ENCODE measurements at places on chromosomes 5 and 9.
A peak's percentile ranks its signal among the peaks of the same experiment; 100 is the strongest.

- no peak for DNase-seq
Measured at GRCh38 chr5:142844866-142845265, 74.7 kb downstream of the ARHGAP26 start.

DNA sequence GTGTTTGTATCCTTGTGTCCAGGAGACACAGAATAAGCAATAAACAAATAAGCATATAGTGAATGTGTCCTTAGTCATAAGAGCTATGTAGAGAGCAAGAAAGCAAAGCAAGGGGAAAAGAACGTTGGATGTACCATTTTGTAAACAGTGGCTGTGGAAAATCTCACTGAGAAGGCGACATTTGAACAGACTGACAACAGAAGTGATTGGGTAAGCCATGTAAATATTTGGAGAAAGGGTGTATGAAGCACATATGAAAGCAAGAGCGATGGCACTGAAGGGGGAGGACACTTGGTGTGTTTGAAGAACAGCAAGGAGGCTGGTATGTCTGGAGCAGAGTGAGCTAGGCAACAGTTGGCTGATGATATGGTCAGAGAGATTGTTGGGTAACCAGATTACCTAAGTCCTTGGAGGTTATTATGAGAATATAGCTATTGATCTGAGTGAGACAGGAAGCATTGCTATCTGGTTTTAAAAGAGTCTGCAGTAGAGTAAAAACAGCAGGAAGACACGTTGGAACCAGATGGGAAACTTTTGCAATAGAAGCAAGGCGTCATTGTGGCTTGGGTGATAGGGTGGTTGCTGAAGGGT, 115.5 kb upstream of the IL7R start:
- DNase-seq: no peak

DNA sequence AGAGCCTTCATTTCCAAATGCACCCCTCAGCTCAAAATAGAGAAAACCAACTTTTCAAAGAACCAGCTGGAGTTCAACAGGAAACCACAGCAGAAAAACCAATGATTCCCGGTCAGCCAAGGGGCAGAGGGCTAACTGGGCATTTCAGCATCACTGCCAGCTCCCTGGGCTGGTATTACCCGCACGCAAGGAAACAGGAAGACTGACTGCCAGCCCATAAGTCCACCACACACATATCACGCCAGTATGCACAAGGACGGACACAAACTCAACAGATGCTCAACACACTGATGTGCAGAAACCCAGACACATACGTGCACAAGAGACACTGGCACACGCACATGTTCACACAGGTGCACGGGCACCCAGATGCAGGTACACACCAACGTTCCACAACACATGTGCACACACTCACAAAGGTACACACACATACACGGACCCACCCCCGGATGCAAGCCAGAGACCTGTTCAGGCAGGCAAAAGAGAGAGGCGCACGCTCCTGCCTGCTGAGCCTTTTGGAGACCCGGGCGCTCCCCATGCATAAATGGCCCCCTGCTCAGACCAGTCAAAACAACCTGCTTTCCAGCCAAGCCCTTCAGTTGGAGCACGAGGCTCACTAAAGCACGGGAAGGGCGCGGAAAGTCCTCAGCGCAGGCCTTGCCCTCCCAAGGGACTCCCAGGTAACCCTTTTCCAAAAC, 2.1 kb downstream of the ADAMTS2 start:
- peak; percentile 2 for DNase-seq

- no peak for DNase-seq
Measured at GRCh38 chr5:150131461-150131860, 24.2 kb downstream of the PDGFRB start.

DNA sequence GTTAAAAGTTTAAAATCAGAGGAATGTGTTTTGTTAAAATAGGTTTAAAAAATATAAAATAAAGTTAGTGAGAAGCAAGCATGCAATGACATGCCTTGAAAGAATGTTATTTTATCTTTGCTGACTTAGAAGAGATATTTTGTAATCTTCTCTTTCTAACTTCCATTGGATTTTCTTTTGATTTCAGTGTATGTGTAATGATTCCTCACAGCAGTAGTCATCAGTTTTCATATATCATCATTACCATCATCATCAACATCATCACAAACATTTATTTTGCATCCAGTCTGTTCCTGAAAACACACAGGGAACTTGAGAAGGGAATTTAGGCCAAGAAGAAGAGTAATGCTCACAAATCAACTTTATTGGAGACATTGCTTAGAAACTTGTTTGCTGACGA, 699.6 kb downstream of the TAF11L14 start:
- peak; percentile 56 for DNase-seq

DNA sequence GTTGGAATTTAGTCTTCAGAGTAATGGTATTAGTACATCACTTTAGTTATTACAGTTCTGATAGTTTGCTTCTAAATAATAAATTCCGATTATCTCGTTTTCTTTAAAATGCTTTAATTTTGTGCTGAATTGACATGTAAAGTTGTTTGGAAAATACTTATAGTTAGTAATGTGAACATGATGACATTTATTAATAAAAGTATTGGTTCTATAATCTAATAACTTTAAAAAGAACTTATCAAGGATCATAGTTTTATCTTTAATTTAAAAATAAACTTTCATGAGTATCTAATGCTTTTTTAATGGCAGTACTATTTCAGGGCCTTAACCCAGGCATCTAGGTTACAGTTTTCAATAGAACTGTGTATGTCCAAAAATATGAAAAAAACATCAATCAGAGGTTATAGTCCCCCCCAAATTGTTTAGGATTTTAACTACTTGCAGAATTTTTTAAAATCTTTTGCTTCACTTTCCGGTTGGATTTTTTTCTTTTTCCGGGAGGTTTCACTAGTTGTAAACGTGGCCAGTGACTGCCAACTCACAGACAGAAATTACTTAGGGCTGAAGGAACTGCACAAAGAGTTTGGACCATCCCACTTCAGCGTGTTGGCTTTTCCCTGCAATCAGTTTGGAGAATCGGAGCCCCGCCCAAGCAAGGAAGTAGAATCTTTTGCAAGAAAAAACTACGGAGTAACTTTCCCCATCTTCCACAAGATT, 680 bp downstream of the GPX8 start:
- peak; percentile 69 for DNase-seq

DNA sequence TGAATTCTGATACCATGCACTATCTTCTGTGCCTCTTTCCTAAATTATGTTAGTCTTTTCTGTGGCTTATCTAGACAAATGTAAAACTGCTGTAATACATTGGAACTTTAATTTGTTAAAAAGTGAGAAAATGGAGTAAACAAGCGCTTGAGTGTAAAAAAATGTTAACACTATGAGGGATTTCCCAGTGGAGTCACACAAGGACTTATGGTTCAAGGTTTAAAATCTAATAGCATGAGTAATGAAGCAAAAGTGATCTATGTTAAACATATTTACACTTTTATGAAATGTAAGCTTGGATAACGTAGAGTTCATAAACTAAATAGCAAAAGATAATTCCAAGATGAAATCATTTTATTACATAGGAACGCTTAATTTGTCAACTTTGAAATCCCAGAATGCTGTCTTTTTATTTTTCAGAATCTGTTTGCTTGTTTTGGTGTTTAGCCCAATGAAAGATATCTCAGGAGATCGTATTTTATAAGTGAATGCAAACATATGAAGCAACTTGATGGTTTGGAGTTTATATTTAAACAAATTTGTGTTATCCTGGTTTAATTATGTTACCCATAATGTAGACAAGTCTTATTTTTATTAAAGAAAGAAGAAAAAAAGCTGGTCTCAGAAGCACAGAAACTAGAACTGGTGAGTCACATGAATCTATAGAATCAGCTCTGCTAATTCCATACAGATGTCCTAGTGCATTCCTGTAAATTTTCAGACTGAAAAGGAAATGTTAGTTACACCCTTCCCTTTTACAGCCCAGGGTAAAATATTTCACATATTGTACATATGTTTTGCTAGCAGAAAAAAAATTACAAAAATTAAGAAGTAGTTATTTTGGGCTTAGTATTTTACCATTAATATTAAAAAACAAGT, 34.2 kb upstream of the FBN2 start:
- no peak for DNase-seq

DNA sequence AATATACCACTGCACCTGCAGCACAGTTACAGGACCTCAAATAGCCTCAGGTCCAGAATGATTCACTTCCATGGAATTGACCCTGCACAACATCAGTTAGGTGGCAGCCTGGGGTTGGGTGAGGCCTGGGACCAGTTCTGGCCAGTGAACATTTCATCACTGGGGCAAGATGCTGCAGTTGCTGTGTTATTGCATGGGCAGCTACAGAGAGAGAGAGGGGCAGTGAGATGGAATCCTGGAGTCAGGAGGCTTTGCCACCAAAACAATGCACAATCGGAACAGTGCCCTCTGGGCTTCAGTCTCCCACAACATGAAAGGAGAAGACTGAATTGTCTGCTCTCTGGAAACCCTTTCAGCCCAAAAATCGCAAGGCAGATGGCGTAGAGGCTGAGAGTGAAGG, 51.8 kb downstream of the SH3TC2 start:
- DNase-seq: peak; percentile 84

- DNase-seq: no peak
Measured at GRCh38 chr5:168992016-168992415, 308.9 kb downstream of the SLIT3 start.

- DNase-seq: peak; percentile 87
Measured at GRCh38 chr5:133664422-133664821, 52.1 kb upstream of the FSTL4 start.

- peak; percentile 26 for DNase-seq
Measured at GRCh38 chr5:34957857-34958690, 28.7 kb downstream of the DNAJC21 start.

- no peak for DNase-seq
Measured at GRCh38 chr9:36136894-36137391, 410 bp downstream of the GLIPR2 start.

DNA sequence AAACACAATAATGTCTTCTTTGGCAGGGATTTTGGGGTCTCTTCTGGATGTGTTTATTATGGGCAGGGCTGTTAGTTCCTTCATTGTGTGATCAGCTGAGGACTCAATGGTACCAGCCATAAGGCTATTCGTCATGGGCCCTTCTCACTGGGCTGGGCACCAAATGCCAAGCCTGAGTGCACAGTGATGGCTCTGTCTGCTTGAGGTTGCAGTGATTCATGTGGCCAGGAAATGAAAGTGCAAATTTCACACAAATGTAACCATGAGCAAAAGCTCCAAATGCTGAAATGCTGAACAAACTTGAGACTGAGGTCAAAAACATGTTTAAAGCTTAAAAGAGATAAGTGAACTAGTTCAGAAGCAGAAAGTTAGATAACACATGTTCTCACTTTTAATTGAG, 191.0 kb downstream of the TARS1 start:
- DNase-seq: no peak

GRCh38 chr5:144284036-144284435, 113.4 kb downstream of the KCTD16 start:
- DNase-seq: no peak

DNA sequence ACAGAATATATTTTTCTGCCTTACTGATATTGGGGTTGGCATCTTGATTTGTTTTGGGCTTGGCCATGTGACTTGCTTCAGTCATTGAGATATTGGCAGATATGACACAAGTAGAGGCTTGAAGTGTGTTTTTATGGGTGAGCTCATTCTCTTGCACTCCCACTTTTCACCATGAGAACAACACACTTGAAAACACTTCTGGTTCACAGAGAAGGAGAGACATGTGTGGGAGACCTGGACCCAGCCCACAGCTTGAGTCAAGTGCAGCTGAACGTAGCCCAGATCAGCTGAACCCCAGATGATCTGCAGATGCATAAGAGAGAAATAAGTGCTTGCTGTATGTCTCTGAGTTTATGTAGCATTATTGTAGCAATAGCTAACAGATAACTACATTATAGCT, 155.4 kb downstream of the SEMA6A start:
- no peak for DNase-seq

DNA sequence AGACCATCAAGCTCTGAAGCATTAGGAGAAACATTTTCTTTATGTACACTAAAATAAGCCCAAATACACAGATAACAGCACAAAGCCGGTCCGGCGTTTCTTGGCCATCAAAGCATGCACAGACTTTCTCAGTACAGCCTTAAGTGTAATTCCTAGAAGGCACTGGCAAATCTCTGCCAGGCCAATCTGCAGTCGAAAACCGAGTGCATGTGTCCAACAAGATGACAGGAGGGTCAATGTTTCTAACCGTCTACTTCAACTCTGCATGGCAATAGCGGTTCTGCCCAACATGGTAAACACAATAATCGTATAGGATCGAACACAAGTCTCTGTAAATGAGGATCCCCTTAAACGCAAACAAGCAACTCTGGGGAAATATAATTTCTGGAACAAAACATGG, 1.1 kb downstream of the ARL15 start:
- no peak for DNase-seq

GRCh38 chr5:95401626-95402025, 10.5 kb downstream of the FAM81B start:
- no peak for DNase-seq

- no peak for DNase-seq
Measured at GRCh38 chr5:170154297-170154696, 48.6 kb downstream of the FOXI1 start.

DNA sequence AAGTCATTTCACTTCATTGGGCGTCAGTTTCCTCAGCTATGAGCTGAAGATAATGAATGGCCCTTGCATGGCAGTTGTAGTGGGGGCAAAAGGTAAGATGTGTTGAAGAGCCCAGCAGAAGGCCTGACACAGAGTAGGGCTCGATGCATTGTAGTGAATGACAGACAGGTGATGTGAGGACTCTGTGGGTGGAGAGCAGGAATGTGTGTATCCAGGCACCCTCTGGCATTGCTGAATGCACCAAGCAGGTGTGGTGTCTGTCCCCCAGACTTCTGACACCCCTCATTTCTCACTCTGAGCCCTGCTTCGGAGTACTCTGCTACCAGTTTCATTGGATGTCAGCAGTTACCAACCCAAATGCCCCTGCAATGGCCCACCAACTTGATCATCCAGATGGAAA, 22.4 kb downstream of the LHX2 start:
- DNase-seq: no peak

- peak; percentile 7 for DNase-seq
Measured at GRCh38 chr9:132141344-132141947, 20.4 kb upstream of the NTNG2 start.

GRCh38 chr5:14572385-14572784, 9.2 kb upstream of the OTULINL start:
- no peak for DNase-seq

DNA sequence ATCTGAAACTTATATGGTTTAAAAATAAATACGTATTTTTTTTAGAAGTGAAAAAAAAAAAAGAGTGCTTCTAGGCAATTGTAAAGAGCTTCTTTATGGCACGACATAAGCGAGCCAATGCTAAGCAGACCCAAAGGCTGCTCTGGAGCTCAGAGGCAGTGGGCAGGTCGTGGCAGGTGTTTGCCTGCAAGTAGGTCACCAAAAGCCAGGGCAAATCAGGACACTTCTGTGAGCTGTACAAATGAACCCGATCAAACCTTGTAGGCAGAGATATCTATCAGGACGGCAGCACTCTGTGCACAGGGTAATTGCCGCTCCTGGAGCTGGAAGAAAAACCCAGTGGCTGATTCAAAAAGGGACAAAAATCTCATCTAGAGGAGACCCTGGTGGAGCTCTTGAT, 75.9 kb downstream of the IRX2 start:
- DNase-seq: no peak

- no peak for DNase-seq
Measured at GRCh38 chr5:109695005-109695926, 5.5 kb downstream of the MAN2A1 start.

GRCh38 chr9:120117081-120117480, 462.9 kb downstream of the CDK5RAP2 start:
- no peak for DNase-seq

GRCh38 chr5:17275289-17276158, 58.1 kb downstream of the BASP1 start:
- DNase-seq: no peak

Measured in foreskin keratinocyte (primary cell).